Activated CD4-positive, alpha-beta T cell treated with anti-CD3 and anti-CD28 coated beads, Interleukin-2, Interleukin-4, amounts not matched to agents 100 ng/mL and 50 ng/mL, durations not matched to agents 16 hours and 8 hours (primary cell): ENCODE measurements at places on chromosomes 6 and 20.

DNA sequence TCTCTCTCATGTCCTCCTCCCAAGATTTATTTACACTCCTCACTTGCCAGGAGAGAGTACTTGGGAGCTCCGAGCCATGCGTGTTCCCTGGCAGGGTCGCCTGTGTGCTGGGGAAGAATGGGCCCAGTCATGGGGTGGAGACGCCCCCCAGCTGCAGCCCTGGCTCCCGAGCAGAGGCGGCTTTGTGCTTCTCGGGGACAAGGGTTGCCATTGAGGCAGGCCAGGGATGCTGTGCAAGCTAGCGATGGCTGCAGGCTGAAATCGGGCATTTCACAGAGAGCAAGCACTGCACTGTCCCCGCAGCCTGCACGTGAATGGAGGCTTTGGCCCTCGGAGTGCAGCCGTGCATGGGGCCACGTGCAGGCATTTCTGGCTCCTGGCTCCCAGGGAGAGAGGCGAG lies 23.8 kb downstream of the PHACTR3 start:
- DNase-seq = no peak

GRCh38 chr20:16129411-16129810 lies 443.8 kb downstream of the KIF16B start:
- no peak for DNase-seq

- no peak for DNase-seq
Observed at GRCh38 chr20:61538943-61539265, 286.8 kb downstream of the CDH4 start.

- peak; percentile 39 for DNase-seq
Observed at GRCh38 chr20:461254-462198, 807 bp downstream of the TBC1D20 start.

DNA sequence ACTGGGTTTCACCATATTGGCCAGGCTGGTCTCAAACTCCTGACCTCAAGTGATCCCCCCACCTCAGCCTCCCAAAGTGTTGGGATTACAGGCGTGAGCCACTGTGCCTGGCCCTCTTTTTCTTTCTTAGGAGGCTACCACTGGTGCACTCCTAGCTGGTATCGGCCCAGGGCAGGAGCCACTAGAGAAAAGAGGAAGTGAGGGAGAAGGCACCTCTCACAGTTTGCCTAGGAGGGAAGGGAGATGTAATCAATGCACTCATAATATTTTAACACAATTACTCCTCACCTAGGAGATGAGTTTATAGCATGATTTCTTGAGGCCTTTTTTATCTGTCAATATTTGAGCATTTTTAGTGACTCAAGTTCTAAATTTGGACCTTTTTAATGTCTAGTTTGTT lies 189.0 kb upstream of the SOX4 start:
- no peak for DNase-seq

DNA sequence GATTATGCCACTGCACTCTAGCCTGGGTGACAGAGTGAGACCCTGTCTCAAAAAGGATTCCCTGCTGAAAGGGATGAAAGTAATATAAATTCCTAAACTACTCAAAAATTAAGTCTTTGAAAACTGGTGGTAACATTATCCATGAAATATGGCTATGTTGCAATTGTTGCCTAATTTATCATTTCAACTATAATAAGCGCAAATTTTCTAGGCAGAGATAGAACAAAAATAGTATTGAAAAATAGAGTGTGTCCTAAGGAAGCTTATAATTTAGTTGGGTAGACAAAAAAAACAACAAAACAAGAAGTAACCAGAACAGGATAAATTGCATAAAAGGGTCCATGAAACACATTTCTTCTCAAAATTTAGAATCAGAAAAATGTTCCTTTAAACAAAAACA lies 68.0 kb downstream of the FKBP5 start:
- DNase-seq = no peak

- peak; percentile 57 for DNase-seq
Observed at GRCh38 chr20:54078296-54078984, 8.0 kb upstream of the BCAS1 start.

DNA sequence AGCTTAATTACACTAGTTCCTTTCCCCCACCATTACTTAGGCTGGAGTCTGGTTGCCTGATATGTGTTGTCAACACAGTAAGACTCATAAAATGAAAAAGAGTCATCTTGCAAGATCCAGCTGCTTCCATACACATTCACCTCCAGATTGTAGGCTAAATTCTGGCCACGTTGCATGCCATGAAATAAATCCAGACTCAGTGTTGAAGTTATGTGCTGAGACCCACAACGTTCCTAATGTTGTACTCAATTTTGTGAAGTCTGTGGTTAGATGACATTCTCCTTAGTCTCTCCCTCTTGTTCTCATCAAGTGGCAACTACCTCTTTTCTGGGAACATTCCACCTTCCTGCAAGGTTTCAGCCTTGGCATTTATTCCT lies 212.3 kb downstream of the LMBRD1 start:
- no peak for DNase-seq

- no peak for DNase-seq
Observed at GRCh38 chr6:68139130-68139529, 496.0 kb upstream of the ADGRB3 start.

DNA sequence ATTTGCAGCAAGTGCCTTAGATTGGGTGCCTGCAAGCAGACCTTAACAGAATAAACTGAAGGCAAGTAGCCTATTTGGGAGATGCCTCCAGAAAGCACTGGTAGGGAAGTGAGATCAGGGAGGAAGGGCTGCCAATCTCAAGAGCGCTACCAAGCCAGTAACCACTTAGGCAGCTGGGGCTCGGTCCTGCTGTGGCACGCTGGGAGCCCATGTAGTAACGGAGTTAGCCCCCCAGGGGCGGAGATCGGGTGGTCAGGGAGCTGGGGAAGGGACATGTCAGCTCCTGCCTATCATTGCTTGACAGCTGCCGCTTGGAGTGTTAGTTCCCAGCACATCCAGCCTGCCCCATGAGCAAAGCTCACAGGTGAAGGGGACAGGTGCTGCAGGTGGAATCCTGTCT lies 127.0 kb downstream of the CEBPB start:
- DNase-seq = no peak

DNA sequence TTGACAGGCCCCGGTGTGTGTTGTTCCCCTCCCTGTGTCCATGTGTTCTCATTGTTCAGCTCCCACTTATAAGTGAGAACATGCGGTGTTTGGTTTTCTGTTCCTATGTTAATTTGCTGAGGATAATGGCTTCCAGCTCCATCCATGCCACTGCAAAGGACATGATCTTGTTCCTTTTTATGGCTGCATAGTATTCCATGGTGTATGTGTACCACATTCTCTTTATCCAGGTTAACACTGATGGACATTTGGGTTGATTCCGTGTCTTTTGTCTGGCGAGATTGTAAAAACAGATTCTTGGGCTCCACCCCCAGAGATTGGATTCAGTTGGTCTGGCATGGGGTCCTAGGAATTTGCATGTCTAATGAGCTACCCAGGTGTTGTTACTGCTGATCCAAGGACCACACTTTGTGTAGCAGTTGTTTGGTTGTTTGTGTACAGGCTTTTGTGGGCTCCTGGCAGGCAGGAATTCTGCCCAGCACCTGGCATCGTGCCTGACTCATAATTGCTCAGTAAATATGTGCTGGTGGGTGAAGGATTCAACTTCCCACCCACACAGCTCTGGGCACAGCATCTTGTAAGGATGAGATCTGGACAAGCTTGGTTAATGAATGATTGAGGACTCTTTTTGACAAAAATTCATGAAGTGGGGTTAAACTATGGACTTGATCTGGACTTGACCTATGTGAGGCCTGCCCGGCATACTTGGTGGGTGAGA lies 5.2 kb downstream of the TOX2 start:
- no peak for DNase-seq

- no peak for DNase-seq
Observed at GRCh38 chr6:158303210-158303731, 9.0 kb upstream of the TULP4 start.

DNA sequence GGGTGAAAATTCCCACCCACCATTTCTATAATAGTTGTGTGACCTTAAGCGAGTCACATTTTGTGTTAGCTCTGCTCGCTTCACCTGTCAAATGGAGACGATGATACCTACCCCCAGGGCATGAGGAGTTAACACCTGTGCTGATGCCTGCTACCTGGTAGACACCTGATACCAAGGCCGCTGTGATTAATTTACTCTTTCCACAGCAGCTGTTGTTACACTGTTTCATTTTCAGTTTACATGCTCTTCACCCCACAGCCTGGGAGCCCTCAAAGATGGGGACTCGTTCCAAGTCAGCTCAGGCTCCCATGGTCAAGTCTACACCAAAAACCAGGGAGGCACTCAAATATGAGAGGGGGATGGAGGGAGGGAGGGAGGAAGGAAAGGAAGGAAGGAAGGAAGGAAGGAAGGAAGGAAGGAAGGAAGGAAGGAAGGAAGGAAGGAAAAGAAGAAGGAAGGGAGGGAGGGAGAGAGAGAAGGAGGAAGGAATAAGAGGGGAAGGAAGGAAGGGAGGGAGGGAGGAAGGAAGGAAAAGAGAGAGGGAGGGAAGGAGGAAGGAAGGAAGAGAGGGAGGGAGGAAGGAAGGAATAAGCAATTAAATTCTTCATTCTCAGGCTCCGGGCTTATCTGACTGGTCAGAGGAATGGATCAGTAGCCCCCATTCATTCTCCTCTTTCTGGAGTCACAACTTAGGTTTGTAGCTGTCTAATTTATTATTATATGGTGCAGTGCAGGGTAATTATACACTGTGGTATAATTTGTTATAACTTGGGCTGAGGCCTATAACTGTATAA lies 40.9 kb downstream of the PDYN start:
- DNase-seq = no peak

- DNase-seq = no peak
Observed at GRCh38 chr6:4965562-4966389, 38.1 kb downstream of the RPP40 start.

DNA sequence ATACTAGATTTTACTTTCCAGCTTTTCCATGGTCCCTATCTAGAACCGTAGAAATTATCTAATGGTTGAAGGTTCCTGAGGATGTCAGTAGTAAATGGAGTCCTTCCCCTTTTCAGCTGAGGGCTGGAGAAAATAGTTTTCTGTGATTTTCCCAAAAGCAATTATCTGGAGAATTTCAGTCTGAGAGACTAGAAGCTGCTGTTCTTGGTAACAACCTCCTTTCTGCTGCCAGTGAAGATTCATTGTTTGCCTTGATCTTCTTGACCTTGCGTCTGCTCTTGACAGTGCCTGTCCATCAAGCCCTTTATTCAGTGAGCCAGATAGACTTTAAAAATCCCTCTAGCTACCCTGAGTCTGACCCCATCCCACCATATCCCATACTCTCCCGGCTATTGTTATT lies 73.1 kb downstream of the PHACTR2 start:
- no peak for DNase-seq

GRCh38 chr6:33276864-33277662 lies at the start of gene B3GALT4:
B3GALT4 (plus strand) TSS chr6:33277123; CDS start chr6:33277420, 297 bp downstream.
- DNase-seq = peak; percentile 83

- no peak for DNase-seq
Observed at GRCh38 chr6:52089758-52090348, 2.4 kb upstream of the PKHD1 start.

- no peak for DNase-seq
Observed at GRCh38 chr6:63347599-63347998, 27.8 kb upstream of the LGSN start.

- DNase-seq = no peak
Observed at GRCh38 chr6:48078120-48078519, 32.9 kb downstream of the PTCHD4 start.

- DNase-seq = no peak
Observed at GRCh38 chr6:113954653-113955052, 16.3 kb downstream of the HDAC2 start.

DNA sequence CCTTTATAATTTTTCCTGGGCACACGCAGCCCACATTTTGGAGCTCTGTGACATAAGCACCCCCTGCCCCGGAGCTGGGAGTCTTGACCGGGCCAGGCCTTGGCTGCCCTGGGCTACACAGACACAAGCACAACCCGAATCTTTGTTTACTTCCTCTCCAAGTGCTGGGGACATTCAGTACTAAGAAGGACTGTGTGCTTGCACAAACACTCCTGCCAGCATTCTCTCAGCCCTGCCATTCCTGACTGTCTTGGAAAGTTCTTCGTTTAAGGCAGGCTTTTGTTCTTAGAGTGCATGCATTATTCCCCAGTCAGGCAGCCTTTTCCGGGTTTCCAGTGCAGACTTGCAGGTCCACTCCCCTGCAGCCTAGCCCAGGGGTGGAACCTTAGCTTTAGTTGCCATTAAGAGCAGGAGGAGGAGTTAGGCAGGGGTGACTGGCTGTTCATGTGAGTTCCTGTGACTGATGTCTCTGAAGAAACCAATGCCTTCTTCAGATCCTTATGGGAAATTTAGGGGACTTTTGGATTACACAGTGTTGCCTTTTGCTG lies 28.6 kb downstream of the FOXO3 start:
- DNase-seq = no peak

DNA sequence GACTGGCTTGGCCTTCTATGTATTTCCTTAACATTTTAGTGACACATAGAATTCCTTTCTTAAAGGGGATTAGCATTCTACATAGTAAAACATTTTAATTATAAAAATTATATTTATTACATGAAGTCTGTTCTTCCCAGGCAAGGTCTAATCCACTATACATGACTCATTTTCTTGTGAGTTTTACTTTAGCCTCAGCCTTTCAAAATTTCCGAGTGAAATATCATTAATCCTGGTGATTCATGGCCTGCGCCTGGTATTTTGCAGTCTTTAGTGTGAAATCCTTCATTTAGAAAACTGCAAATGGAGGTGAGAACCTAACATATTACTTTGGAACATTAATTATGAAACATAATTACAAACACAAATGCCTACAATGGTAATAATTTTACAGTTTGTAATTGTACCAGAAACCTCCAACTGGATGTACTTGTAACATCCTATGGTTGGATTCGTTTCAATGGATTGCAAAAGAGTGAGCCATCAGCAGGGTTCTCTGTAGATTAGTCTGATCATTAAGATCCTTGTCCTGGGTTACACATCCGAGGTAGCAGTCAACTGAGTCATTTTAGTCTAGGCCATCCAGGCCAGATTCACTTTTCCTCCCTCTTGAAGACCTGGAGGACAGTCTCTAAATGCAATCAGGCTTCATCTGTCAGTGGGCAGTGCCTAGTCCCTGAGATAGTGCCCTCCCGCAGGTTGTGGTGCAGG lies 272.0 kb downstream of the PACRG start:
- DNase-seq = no peak

DNA sequence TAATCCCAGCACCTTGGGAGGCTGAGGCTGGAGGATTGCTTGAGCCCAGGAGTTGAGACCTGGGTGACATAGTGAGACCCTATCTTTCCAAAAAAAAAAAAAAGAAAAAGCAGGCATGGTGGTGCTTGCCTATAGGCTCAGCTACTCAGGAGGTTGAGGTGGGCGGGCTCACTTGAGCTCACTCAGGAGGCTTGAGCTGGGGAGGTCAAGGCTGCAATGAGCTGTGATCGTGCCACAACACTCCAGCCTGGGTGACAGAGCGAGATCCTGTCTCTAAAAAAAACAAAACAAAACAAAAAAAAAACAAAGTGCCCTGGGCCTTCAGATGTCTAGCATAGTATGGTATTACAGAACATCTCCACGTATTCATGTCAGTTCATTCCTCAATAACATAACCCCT lies 42.9 kb downstream of the ZFAND3 start:
- DNase-seq = no peak

DNA sequence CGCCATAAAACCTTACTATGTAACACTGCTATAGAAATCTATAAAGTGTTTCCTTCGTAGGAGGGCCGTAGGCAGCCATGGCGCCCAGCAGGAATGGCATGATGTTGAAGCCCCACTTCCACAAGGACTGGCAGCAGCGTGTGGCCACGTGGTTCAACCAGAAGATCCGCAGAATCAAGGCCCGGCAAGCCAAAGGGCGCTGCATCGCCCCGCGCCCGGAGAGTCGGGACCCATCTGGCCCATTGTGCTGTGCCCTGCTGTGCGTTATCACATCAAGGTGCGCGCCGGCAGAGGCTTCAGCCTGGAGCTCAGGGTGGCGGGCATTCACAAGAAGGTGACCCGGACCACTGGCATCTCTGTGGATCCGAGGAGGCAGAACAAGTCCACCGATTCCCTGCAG lies 62.4 kb downstream of the TRIM27 start:
- DNase-seq = no peak
